ENCODE measurements at places on chromosomes 13 and 19.

DNA sequence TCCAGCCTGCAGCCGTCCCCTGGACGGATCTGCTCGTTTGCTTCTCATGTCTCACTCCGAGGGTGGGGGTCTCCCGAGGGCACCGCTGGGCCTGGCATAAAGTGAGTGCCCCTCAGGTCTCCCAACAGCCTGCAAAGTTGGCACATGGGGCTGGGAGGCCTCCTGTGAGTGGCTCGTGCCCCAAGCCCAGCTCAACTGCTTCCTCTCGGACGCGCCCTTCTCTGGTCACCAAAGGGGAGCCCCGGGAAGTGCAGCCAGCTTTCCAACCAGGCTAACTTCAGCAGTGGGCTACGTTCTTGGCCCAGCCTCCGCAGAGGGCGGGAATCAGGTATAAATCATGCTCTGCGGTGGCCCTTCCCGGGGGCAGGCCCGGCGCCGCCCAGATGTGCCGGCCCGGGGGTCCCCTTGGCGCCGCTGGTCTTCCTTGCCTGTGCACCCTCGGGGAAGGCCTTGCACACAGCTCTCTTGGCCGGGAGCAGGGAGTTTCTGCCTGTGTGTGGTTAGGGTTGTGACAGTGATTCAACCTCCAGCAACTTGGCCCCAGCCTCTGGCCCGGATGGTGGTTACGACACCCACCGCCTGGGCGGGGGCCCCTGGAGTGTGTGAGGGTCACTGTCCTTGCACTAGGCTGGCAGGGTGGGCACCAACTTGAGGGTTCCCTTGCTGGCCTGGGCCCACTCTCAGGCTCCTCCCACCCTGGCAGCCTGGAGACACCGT is 20.7 kb downstream of the CEBPG start:
- no peak for DNase-seq

GRCh38 chr19:47057328-47057727 is 8.9 kb upstream of the TMEM160 start:
- DNase-seq, result no peak

DNA sequence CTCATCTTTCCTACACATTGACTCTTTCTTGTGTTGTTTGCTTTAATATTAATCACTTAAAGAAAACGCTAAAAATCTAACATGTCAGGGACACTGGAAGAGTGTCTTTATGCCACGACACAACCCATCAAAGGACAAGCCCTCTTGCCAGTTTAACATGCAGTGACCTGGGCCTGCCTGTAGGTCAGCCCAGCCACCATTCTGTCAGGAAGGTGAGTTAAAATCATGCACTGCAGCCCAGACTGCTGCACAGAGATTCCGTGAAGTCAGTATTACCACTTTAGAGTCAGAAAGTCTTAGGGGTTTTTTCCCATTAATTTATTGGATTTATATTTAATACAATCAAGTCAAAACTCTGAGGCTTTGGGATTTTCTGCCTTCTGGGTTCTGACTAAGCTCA is 58.0 kb downstream of the TNFRSF19 start:
- DNase-seq, result no peak

DNA sequence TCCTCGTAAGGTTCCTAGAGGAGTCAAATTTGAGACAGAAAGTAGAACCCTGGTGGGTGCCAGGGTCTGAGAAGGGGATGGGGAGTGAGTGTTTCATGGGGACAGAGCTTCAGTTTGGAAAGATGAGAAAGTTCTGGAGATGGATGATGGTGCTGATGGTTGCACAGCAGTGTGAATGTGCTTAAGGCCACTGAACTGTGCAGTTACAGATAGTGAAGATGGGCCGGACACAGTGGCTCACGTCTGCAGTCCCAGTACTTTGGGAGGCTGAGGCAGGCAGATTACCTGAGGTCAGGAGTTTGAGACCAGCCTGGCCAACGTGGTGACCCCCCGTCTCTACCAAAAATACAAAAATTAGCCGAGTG is 917 bp downstream of the SPC24 start:
- DNase-seq, result no peak

DNA sequence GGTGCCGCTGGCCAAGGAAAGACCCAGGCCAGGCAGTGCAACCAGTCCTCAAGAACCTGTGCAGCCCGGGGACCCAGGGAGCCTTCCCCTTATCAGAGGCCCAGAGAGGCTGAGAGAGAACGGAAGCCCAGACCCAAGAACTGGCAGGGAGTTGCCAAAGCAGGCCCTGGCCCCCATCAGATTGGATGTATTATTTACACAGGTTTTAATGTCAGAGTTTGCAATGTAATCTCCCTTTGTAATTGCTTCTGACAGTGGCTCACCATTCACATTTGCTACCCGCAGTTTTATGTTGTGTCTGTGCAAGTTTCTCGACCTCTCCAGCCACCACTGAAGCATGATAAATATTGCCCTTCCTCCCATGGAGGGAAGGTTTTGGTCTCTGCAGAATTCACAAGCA is 660.9 kb downstream of the LIG4 start:
- no peak for DNase-seq

GRCh38 chr13:74966814-74967424 is 515.0 kb downstream of the TBC1D4 start:
- DNase-seq, result no peak

DNA sequence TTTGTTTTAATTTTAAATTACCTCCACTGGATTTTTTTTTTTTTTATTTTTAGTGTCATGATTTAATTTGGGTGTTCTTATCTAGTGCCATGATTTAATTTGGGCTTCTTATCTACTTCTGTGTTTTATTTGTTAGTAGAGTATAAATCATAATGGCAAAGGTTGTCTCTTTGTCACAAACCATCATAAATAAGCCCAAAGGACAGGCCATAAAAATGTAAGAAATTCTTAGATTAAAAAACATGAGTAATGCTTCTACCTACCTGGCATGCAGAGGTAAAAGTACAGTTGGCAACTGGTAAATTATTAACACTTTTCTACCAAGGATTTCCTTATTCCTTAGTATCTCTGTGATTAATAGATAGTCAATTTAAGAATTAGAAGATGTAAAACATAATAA is 55.2 kb downstream of the ERCC5 start:
- no peak for DNase-seq
